ENCODE measurements at places on chromosomes 6 and 20. TPM values are rescaled to one million over a fixed set of nuclear protein-coding genes. Genes with fewer than 3 reads are reported as not detected.

NDRG3 gene
- total RNA-seq = 40.3 TPM

HLA-DQB2 gene
- total RNA-seq = not detected

SFTA2 gene
- total RNA-seq = not detected

CDH26 gene
- total RNA-seq = 2.5 TPM

SIRPG gene
- not detected for total RNA-seq

HTR1E gene
- total RNA-seq = not detected

AKAP12 gene
- 51.9 TPM for total RNA-seq

C6orf118 gene
- 6.4 TPM for total RNA-seq

CDSN gene
- not detected for total RNA-seq

GSTA4 gene
- 93.4 TPM for total RNA-seq

POLR1H gene
- 6.9 TPM for total RNA-seq

BFSP1 gene
- 0.49 TPM for total RNA-seq

MBOAT1 gene
- 5.7 TPM for total RNA-seq

FAM120B gene
- 36.4 TPM for total RNA-seq

ANKRD6 gene
- 36.4 TPM for total RNA-seq

SYNDIG1 gene
- 16.7 TPM for total RNA-seq

RRAGD gene
- total RNA-seq = 60.2 TPM

SRMS gene
- not detected for total RNA-seq
